Neural progenitor cell (in vitro differentiated cells): ENCODE measurements at places on chromosomes 11 and 22. TPM values are rescaled to one million over a fixed set of nuclear protein-coding genes. Genes with fewer than 3 reads are reported as not detected.

Gene POLA2
- 33.3 and 47.7 TPM in 2 replicates for total RNA-seq

Gene CCDC87
- total RNA-seq = 0.22 and 1.2 TPM in 2 replicates

GRCh38 chr22:49691256-49691655, 136.4 kb downstream of the BRD1 start:
- DNase-seq = no peak

DNA sequence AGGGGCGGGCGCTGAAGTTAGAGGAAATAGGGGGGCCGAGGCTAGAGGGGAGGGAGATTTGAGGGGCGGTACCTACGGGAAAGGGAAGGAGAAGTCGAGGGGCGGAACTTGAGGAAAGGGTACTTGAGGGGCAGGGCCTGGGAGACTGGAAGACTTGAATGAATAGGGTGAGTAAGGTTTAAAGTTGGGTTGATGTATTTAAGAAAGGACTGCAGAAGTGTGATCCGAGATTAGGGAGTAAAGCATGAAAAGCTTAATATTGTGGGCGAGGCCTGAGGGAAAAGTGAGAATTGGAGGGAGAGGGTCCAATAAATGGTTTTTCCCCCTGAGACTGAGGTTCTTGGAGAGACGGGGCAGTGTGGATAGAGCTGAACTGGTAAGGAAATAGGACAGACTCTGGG, 723 bp downstream of the HSCB start:
- no peak for DNase-seq

DNA sequence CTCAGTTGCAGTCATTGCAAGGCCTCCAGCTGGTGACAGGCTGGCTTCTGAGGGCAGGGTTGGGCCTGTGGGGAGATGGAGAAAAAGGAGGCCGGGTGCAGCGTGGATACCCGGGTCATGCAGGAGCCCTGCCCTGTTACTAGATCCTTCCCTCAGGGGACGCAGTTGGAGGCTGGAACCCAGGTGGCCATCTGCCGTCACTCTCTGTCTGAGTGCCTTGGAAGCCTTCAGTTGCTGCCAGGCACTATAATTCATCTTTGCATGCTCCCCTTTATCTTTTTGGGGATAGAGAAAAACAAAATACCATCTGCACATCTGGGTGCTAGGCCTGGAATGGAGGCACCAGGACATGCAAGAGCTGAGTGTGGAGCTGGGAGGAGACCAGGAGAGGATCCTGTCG, 82.7 kb downstream of the TP53I11 start:
- DNase-seq = no peak

DNA sequence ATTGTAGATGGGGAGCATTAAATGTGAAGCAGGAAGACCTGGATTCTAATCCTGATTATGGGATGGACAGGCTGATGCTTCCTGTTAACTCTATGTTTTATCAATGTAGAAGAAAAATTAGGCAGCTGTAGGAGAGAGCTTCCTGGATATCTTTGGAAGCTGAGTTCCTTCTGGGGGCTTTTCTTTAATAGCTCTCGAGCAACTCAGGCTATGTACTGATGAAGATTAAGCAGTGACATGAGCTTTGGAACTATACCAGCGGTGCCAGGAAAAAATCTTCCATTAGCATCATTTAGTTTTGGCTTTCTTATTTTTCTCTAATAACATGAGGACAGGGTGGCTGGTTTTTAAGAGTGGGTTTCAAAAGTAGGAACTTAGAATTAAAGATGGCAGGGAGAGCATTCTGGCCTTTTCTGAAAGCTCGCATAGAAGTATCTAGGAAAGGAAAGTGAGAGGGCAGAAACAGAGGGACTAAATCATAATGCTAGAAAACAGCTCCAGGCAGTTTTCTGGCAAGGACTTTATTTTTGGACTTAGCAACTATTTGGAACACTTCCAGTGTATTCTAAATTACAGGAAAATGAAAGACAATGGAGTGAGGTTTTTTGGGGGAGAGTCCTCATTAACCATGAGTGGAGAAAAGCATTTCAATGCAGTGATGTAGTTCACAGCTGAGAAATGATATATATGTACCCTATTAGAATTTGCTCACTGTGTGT, 69.2 kb upstream of the RRM1 start:
- DNase-seq = no peak

Gene APLNR
- total RNA-seq = 1.6 and 1.8 TPM in 2 replicates

DNA sequence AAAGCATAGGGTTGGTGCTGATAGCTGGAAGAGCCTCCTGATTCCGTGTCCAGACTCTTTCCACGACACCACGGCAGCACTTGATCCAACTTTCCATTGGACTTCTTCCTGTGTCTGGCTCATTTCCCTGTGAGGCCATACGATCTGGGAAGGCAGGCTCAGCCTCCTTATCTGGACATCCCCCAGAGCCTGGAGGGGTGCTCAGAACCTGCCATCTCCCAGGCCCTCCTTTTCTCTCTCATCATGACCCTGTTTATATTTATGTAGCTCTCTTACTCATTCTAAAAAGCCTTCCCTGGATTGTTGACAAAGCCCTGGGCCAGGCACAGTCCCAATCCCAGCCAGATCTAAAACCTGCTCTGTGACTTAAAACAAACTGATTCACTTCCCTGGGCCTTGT, 7.8 kb upstream of the BCL9L start:
- no peak for DNase-seq

Gene FOLR2
- total RNA-seq = not detected in 2 replicates

DNA sequence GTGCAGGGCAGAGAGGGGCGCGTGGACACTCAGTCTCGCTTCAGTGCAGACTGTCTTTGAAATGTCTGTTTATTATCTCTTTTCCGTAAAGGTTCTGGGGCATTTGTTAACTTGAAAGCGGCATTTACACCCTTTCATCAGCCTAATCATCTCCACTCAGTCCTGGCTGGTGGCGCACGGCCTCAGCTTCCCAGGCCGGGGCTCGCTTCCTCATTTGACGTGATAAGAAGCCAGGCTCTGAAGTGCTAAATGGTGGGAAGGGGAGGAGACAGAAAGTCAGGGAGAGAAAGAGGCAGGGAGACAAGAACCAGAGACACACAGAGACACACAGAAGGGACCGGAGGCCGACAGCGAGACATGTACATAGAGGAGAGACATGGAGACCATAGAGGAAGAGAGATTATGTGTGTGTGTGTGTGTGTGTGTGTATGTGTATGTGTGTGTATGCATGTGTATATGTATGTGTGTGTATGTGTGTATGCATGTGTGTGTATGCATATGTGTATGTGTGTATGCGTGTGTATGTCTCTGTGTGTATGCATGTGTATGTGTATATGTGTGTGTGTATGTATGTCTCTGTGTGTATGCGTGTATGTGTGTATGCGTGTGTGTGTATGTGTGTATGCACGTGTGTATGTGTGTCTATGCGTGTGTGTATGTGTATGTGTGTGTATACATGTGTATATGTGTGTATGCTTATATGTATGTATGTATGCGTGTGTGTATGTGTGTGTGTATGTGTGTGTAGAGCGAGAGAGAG, 101.5 kb downstream of the ST3GAL4 start:
- DNase-seq = no peak

- DNase-seq = no peak
Measured at GRCh38 chr11:45385423-45385822, 99.3 kb upstream of the SYT13 start.

Gene C1QTNF4
- 0.39 and 9.7 TPM in 2 replicates for total RNA-seq

Gene ZFPL1
- 12.6 and 36.1 TPM in 2 replicates for total RNA-seq

Gene DNAJC4
- total RNA-seq = 3.9 and 18.1 TPM in 2 replicates

Gene NEFH
- total RNA-seq = 0.31 and 0.43 TPM in 2 replicates

Gene POTEH
- total RNA-seq = not detected in 2 replicates

Gene HDAC10
- total RNA-seq = 5.4 and 27.6 TPM in 2 replicates

Gene ZBTB16
- total RNA-seq = 17.7 and 29.7 TPM in 2 replicates

DNA sequence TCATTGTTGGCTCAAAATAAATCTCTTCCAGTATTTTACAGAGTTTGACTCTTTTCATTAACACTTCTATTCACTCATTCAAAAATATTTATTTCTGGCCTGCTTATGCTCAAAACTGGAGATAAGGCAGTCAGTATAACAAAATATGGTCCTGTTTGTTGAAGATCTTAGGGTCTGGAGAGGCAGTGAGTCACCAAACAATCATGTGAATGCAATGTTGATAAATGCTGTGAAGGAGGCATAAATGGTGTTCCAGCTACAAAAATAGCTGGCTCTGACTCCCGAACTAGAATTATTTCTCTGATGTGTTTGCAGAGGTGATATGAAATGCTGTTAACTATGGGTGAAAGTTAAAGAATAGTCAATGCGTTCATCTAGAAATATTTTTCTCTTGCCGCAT, 390.6 kb downstream of the AASDHPPT start:
- DNase-seq = no peak

- DNase-seq = no peak
Measured at GRCh38 chr22:39611360-39611759, 40.8 kb downstream of the CACNA1I start.

DNA sequence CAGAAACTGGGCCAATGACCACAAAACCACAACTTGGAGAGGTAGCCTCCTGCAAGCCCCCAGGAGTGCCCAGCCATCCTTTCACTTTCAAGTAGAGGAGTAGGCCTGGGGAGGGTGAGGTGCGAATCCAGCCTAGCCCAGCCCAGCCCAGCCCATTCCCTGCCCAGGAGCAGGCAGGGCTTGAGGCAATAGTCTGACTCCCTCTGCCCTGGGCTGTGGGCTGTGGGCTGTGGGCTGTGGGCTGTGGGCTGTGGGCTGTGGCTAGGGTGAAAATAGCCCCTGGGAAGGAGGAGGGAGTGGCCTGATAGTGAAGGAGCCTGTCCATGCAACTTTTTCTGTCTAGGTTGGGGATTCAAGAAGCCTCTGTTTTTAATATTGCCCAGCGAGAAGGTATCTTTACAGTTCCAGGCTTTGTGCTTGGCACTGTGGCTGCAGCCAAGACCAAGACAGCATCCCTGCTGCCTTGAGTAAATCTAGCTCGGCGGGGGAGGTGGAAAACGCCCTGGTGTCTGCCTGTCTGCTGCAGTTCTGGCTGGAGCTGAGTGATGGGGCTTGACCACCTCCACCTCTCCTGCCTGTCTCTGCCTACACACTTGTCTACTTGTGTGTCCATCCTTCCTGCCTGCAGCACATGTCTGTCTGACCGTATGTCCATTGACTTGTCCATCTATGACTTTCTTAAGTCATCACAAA, 40.7 kb downstream of the LMO1 start:
- no peak for DNase-seq

- DNase-seq = no peak
Measured at GRCh38 chr11:31850365-31850764, 39.2 kb upstream of the PAX6 start.

Gene CDC45
- 40.9 and 50.7 TPM in 2 replicates for total RNA-seq

Gene GSTT2B
- 0.19 TPM in 1 of 2 replicates, not detected in the other for total RNA-seq

DNA sequence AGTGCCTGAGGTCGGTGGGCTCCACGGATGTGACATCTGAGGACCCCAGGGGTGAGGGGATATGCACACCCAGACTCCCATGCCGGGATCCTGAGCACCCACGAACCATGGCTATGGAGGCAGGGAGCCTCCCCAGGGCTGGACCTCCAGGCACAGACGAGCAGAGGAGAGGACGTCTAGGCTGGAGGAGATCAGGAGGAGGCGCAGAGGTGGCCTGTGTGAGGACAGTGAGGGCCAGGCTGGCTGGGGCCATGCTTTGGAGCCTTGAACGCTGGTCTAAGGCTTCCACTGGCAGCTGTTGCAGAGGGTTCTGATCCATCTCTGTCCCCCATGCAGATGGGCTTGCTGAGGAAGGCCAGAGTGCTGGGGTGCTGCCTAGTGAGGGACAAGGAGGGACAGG, 29.0 kb downstream of the FGF4 start:
- no peak for DNase-seq

GRCh38 chr22:17444204-17444504, 74.9 kb downstream of the CECR2 start:
- DNase-seq = no peak

Gene UPK2
- total RNA-seq = 0.43 TPM in 1 of 2 replicates, not detected in the other

Gene PRRG4
- total RNA-seq = 0.06 and 0.19 TPM in 2 replicates

- DNase-seq = peak; percentile 78
Measured at GRCh38 chr22:33920197-33920540, at the start of gene LARGE1. Gene LARGE1 (minus strand): TSS chr22:33920476.

Gene CHRNA10
- total RNA-seq = 0.21 and 0.62 TPM in 2 replicates

DNA sequence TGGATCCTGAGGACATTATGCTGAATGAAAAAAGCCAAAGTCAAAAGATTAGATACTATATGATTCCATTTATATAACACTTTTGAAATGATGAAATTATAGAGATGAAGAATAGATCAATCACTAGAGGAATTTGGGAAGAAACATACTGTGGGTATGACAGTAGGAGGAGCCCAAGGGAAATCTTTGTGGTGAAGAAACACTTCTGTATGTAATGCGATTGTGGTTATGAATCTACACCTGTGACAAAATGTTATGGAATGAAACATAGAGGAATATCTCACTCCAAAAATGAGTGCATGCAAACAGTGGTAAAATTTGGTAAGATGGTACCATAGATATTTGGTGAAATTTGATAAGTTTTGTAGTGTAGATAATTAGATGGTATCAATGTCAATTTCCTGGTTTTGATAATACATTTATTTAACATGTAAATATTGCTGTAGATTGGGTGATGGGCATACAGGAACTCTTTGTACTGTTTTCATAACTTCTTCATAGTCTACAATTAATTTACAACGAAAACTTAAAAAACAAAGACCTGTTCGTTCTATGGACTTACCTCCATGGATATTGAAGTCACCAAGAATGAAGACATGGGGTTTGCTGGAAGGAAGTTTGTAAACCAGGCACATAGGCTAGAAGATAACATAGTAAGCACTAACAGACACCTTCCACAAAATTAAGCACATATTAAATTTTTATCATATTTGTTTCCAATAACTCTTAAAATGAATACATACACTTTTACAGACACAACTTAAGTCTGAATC, 11.5 kb downstream of the MRGPRX1 start:
- DNase-seq = no peak

- DNase-seq = no peak
Measured at GRCh38 chr22:40967111-40967760, 16.1 kb downstream of the RBX1 start.

Gene BTBD10
- 46.1 and 59.3 TPM in 2 replicates for total RNA-seq

Gene KCNQ1OT1
- 2.3 TPM in 2 replicates for total RNA-seq
